Caki2 (cell line): ENCODE measurements at places on chromosomes 7 and 10. TPM values are rescaled to one million over a fixed set of nuclear protein-coding genes. Genes with fewer than 3 reads are reported as not detected.

DNA sequence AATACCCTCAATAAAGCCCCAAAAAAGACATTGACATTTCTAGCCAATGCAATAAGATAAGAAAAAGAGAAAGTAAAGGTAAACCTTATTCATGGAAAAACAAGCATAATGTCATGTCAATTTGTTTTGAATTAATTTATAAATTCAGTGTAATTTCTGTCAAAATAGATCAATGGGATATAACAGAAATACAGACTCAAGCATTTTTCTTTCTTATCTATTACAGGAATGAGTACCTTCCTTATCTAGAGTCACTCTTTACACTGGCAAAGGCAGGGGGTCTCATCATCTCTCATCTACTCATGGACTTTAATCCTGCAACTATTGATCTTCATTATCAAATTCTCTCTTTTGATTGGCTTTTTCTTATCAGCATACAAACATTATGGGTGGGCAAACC, 127.1 kb upstream of the SHH start:
- DNase-seq: no peak

- DNase-seq: no peak
Observed at GRCh38 chr10:75744261-75744660, 312.8 kb downstream of the LRMDA start.

DNA sequence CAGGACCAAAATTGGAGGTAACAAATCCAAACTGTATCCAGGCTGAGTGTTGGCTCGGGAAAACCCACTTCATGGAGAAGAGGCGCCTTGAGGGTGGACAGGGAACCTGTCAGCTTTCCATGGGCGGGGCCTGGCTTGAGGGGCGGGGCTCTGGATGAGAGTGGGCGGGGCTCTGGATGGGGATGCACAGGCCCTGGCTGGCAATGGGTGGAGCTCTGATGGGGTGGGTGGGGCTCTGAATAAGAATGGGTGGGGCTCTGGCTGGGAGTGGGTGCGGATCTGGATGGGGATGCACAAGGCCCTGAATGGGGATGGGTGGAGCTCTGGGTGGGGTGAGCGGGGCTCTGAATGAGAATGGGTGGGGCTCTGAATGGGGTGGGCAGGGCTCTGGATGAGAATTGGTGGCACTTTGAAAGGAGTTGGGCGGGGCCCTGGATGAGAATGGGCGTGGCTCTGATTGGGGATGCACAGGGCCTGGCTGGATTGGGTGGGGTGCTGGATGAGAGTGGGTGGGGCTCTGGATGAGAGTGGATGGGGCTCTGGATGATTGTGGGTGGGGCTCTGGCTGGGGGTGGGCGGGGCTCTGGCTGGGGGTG, 96.6 kb upstream of the NPTX2 start:
- DNase-seq: no peak

DNA sequence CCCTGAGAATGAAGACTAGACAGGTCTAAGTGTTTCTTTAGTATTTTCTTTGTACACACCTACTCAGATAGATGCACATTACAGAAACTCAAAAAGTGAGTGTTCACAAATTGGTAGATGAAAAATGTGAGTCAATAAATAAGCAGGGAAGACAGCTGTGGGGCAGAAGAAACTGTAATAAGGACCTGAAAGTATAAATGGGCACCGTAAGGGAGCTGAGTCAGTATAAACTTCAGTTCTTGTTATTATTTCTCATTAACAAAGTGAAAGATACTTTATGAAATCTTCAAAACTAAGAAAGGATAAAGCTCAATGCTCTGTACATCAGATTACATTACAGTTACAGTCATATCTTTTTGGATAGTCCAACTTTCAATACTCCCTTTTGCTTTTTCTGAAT, 2.5 kb downstream of the MTPN start:
- no peak for DNase-seq

- DNase-seq: no peak
Observed at GRCh38 chr10:13839430-13839990, 252.7 kb downstream of the PRPF18 start.

- DNase-seq: no peak
Observed at GRCh38 chr10:30127120-30127541, 67.7 kb upstream of the JCAD start.

DNA sequence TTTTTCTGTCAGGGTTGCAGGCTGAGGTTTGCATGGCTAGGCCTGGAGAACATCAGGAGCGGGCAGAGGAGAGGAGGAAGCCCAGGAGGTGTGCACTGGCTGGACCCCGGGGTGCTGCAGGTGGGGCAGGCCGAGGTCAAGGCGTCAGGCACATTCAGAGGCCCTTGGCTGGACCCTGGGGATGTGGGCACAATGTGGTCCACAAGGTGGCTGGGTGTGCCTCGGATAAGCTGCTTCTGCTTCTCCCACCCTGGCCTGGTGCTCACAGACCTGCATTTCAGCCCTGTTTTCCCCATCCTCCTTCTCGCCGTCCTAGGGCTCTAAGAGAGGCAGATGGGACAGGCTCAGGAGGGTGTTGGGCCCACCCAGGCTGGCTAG, 108.2 kb downstream of the ADCY1 start:
- DNase-seq: no peak

DNA sequence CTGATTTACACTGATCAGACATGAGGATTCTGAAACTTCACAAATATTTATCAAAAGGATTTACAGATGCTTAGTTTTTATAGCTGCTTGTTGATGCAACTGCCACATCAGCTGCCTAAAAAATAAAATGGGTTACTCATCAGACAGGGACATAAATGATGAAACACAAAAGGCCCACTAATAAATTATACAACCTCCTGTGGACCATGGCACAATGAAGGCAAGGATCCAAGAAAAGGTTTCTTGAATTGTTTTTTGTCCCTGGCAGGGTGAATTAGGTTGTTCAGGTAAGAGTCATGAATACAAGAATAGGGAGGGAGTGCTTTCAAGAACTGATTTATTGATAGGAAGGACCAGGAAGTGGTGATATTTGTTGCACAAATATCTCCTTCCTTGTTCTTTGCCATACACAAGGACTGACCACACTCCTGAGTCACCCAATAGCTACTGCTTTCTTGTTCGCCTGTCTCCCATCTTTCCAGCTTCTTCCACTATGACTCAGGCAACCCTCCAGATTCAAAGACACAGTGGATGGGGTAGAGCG, 234.5 kb downstream of the AHR start:
- DNase-seq: peak; percentile 72

GRCh38 chr7:12178317-12178716, 32.8 kb upstream of the TMEM106B start:
- no peak for DNase-seq

GRCh38 chr10:112631501-112632400, 184.7 kb downstream of the VTI1A start:
- no peak for DNase-seq

DNA sequence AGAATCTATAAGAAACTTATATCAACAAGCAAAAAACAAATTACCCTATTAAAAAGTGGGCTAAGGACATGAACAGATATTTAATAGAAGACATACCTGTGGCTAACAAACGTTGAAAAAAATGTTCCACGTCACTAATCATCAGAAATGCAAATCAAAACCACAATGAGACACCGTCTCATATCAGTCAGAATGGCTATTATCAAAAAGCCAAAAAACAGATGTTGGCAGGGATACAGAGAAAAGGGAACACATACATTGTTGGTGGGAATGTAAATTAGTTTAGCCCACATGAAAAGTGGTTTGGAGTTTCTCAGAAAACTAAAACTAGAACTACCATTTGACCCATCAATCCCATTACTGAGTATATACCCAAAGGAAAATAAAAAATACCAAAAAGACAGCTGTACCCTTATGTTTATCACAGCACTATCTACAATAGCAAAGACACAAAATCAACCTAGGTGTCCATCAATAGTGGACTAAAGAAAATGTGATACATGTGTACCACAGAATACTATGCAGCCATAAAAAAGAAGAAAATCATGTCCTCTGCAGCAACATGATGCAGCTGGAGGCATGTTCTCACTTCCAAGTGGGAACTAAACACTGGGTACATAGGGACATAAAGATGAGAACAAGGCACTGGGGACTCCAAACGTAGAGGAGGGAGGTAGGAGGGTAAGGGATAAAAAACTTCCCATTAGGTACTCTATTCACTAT, 83.8 kb upstream of the TMEM168 start:
- no peak for DNase-seq

- DNase-seq: no peak
Observed at GRCh38 chr10:122497241-122497640, 35.9 kb downstream of the HTRA1 start.

GRCh38 chr7:156732091-156732625, 91.6 kb downstream of the RNF32 start:
- DNase-seq: no peak

The NME8 gene
- total RNA-seq: not detected in 2 replicates

The MORN4 gene
- total RNA-seq: 8.2 and 10.5 TPM in 2 replicates

The TMEM184A gene
- total RNA-seq: 13.4 and 16.6 TPM in 2 replicates

The ELMO1 gene
- total RNA-seq: 0.03 TPM in 1 of 2 replicates, not detected in the other
